ENCODE measurements at places on chromosomes 6 and 20.

DNA sequence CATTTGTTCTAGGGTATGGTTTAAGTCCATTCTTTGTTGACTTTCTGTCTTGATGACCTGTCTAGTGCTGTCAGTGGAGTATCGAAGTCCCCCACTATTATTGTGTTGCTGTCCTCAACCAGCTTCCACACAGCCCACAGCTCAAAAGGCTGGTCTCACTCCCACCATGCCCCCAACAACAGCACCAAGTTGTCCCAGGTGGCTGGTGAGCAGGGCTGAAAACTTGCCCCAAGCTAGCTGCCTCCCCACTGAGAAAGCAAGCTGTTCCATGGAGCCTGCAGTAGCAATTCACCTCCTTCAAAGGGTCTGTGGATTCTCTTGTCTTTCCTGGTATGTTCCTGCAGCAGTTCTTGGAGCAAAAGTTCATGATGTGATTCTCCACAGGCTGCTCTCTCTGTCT is 221.0 kb downstream of the SYNDIG1 start:
- no peak for DNase-seq

- DNase-seq, result no peak
Measured at GRCh38 chr20:46512943-46513844, at the start of gene ZNF334. Gene ZNF334 (minus strand): TSS chr20:46513559. CDS start chr20:46512102, 1,457 bp downstream.

GRCh38 chr6:124963831-124964763 is 1.9 kb downstream of the RNF217 start:
- DNase-seq, result no peak

- no peak for DNase-seq
Measured at GRCh38 chr6:24599179-24599578, 46.8 kb downstream of the KIAA0319 start.

DNA sequence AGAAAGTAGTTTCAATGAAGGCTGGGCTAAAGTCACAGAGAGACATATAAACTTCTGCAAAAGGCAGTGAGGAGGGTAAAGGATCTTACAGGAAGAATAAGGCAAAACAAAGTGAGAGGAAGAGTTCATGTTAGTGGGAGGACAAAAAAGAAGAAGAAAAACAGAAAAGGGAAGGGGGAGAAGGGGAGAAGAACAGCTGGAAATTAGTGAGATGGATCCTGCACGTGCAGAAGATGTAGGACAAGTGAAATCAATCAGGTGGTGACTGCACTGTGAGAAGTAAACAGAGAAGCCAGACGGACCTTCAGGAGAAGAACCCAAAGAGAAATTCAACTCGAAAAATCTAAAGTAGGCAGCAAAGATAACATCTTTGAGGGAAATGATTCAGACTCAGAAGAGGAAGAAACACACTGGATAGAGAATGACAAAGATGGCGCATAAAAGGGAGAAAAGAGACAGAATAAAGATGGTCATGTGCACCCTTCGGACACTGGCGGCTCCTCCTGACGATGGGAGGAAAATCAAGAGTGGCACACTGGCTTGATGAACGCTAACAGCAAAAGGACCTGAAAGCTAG is 105.9 kb downstream of the MYB start:
- DNase-seq, result no peak

All from stimulated activated CD8-positive, alpha-beta memory T cell treated with anti-CD3 and anti-CD28 coated beads, Interleukin-2, amount 100 ng/mL, for 1 hour (primary cell).